Hematopoietic multipotent progenitor cell treated with erythropoietin and hydrocortisone succinate and interleukin-3 and kit ligand, for 4 days (in vitro differentiated cells): ENCODE measurements at places on chromosomes 11 and 22.

DNA sequence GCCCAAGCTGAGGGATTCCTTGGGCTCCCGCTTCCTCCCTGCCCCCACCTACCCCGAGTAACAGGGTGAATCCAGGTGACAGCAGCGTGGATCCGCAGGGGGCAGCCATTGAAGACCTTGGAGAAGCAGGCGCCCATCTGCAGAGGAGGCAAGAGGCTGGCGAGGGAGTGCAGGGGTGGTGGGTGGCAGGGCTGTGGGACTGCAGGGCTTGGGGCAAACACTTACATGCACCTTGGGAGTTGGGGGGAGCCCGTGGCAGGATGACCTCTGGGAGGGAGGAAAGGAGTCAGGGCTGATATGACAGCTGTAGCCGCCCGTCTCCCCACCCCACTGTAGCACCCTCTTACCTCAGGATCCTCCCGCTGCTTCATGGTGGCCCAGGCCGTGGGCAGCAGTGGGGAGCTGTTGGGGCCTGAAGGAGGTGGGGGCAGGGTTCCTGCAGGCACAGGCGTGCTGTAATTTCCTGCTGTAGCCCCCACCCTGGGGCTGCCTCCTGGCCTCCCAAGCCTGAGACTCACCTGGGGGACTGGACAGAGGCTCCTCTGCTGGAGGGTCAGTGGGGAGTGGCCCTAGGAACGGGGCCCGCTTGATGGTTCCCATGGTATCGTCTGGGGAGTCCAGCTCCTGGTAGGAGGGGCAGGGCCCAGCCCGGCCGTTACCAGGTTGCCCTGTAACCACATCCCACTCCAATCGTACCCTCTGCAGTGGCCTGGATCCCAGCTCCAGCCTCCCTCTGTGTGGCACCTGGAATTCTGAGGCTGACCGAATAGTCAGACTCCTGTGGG, 6.1 kb downstream of the MAP4K2 start:
- DNase-seq: no peak

DNA sequence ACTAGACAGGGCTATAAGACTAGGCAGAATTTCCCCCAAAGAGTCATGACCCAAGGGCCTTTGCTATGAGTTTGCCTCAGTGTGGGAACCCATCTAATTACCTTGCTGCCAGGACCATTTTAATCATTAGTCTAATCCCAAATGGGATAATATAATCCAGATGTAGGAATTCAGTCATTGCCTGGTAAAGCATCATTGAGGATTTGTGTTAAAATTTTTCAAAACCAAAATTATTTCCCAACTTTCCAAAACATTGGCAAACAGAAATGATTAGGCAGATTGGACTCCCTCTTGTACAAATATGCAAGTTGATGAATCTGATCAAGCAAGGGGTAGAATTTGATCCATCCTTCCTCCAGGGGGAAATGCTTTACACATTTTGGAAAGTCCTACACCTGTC, 16.2 kb upstream of the MMP13 start:
- DNase-seq: no peak

- DNase-seq: no peak
These were observed 21.9 kb downstream of the SUN2 start for GRCh38 chr22:38733724-38734381.

- no peak for DNase-seq
These were observed 50.7 kb upstream of the SPATA19 start for GRCh38 chr11:133896028-133896427.

- no peak for DNase-seq
These were observed 8.4 kb upstream of the ALX4 start for GRCh38 chr11:44318369-44318768.

DNA sequence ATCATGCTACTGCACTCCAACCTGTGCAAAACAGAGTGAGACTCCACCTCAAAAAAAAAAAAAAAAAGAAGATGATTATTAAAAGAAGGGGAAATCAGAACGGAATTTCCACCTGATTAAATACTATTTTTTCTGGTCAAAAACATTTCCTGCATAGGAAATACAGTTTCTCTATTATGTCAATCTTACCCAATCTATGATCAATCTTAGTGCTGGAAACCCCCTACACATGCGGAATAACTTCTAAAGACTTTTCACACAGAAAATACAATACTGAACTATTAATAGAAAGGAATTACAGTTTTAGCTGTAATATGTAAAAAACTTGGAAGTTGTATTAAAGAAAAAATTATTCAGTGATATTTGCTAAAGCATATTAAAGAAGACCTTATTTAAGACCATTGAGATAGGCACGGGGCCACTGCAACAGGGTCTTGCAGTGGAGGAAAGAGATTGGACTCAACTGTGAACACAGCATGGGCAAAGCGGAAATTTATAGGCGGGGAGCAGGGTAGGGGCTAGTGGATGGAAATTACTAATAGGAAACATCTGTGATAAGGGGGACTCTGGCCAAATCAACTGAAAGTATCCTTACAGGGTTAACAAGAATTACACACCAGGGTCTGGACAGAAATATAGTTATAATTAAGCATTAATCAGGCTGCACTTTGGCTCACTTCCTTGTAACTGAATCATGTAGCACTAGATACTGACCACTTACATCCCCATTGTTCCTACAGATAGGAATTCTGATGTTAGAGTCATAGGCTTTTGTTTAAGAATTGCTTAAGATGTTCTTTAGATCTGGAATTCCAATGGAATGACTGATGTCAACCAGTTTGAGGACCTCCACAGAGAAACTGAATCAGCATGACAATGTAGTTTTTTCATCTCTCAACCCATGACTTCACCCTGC, 411.5 kb upstream of the DDI1 start:
- DNase-seq: no peak

DNA sequence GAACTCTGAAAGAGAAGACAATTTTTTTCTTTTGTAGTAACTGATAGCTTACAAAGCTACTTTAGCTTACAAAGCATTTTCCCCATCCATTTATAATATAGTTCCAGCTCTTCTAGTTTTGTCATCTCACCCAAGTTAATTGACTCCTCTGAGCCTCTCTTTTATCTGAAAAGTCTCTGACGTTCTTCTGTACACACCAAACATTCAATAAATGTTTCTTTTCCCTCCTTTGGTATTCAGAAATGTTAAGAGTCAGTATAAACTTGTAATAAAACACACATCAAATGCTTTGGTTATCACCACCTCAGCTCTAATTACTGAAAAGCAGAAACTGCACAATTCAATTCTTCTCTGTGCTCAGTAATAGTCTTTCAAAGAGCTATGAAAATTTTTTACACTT, 5.9 kb downstream of the CCDC90B start:
- DNase-seq: no peak

- no peak for DNase-seq
These were observed 129.7 kb downstream of the IGLL1 start for GRCh38 chr22:23450434-23450795.

- no peak for DNase-seq
These were observed at the start of gene TMPRSS13 for GRCh38 chr11:117929142-117929915. TSS of gene TMPRSS13 (minus strand) at chr11:117929402. CDS start at chr11:117929307, 95 bp downstream.

DNA sequence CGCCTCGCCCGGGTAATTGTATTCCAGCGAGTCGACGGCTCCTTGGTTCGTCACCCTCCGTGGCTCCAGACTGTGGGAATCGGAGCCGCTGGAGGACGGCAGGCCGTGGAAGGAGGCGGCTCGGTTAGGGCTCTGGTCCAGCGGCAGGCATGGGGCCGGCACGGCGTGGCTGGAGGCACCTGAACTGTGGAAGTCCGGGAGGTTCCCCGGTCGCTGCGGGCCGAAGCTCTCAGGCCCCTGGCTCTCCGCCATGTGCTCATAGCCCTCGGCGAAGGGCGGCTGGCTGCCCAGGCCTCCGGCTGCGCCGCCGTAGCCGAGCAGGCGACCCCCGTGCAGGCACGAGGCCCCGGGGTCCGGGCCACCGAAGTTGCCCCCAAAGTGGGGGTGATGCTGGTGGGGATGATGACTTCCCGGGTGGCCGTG, 1.7 kb downstream of the MN1 start:
- DNase-seq: no peak

DNA sequence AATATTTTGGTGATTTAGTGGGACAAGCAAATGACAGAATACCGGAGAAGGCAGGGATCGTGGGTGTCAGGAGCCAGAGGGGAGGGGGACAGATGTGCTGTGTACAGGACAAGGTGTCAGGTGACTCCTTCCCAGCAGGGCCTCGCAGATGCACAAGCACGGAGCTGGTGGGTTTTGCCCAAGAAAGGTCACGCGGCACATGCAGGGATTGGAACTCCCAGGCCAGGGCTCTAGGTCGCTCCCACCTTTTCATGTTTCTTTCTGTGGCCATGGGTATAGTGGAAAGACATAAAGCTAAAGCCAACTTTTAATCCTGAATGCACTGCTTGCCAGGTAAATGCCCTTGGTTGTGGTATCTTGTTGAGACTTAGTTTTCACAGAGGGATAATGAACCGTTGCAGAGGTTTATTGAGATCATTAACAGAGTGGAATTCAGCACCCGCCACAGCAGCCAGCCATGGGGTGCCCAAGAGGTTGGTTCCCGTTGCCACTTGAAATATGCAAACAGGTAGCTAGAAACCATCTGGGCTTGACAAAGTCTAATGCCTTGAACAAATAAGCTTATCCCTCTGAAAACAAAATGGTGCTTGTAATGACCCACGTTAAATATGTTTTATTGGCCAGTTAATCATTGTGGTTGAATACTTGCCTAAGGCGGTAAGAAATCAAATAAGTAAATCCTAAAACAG, 10.1 kb downstream of the C22orf23 start:
- no peak for DNase-seq

- DNase-seq: peak; percentile 92
These were observed 1.4 kb upstream of the TNNI2 start for GRCh38 chr11:1837171-1838076.

DNA sequence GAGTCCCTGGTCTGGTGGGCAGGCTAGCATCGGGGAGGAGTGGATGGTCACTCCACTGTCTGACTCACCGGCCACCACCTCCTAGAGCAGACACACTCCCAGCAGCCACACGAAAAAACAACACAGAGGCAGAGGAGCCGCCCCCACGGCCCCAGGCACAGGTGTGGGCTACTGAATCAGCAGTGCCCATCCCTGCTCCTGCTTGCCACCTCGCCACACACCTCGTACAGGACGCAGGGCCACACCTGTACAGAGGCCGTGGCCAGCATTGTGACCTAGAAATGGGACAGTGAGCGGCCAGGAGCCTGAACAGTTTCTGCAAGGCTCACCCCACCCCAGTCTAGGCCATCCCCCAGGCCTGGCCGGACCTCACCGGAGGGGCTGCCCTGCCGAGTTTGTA, 14.0 kb downstream of the TRIM29 start:
- DNase-seq: no peak
